Vagina (tissue), 2 donors: ENCODE measurements at places on chromosomes 1 and 21. TPM values are rescaled to one million over a fixed set of nuclear protein-coding genes. Genes with fewer than 3 reads are reported as not detected.

The SEC16B gene
- 1.7 TPM for total RNA-seq

The TNNT2 gene
- total RNA-seq: 9.8 TPM

DNA sequence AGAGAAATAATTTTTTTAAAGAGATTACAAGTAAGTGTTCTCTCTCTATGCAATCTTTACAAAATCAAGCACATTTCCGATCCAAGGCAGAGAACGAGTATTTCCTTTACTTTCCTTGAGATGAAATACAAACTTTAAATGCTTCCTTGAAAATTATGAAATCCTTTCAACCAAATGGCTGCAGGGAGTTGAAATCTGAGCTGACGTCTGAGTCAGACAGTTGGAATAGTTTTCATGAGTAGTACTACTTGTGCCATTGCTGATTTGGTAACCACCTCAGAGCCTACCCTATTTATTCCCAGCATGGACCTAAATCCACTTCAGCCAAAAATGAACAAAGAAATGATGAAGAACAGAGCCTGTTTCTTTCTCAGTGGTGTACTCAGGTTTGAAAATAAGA, 183.6 kb downstream of the GIPC2 start:
- H3K27ac ChIP-seq: no peak overlapping the region
- no peaks in the 10 kb centered on the region for H3K36me3 ChIP-seq
- no peak overlapping the region for H3K4me3 ChIP-seq
- DNase-seq: no peak

GRCh38 chr1:226082959-226083301, 20.4 kb downstream of the H3-3A start:
- H3K4me1 ChIP-seq: peaks cover 7% of the 10 kb centered on the region
- H3K4me3 ChIP-seq: peak overlapping the region; percentile 81
- no peak for DNase-seq
- no peaks in the 10 kb centered on the region for H3K27me3 ChIP-seq

The EDARADD gene
- total RNA-seq: 1.2 TPM

DNA sequence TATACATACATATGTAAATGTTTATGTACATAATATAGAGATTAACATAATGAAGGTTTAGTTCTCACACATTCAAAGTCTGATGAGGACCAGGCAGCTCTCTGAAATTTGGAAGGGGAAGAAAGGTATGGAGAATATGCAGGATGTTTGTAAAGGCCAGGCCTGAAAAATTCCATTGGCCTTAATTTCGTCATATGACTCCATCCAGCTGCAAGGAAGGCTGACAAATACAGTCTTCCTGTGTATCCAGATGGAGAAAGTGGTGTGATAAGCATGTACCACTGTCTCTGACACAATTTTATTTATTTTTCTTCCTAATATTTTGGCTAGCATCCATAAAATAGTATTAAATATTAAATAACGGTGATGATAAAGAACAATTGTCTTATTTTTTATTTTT, 6.3 kb upstream of the SGIP1 start:
- no peaks in the 10 kb centered on the region for H3K36me3 ChIP-seq
- H3K4me3 ChIP-seq: no peak overlapping the region
- no peak for DNase-seq
- no peaks in the 10 kb centered on the region for H3K27me3 ChIP-seq
- peaks cover 5% of the 10 kb centered on the region for H3K4me1 ChIP-seq

The SERPINC1 gene
- total RNA-seq: not detected

DNA sequence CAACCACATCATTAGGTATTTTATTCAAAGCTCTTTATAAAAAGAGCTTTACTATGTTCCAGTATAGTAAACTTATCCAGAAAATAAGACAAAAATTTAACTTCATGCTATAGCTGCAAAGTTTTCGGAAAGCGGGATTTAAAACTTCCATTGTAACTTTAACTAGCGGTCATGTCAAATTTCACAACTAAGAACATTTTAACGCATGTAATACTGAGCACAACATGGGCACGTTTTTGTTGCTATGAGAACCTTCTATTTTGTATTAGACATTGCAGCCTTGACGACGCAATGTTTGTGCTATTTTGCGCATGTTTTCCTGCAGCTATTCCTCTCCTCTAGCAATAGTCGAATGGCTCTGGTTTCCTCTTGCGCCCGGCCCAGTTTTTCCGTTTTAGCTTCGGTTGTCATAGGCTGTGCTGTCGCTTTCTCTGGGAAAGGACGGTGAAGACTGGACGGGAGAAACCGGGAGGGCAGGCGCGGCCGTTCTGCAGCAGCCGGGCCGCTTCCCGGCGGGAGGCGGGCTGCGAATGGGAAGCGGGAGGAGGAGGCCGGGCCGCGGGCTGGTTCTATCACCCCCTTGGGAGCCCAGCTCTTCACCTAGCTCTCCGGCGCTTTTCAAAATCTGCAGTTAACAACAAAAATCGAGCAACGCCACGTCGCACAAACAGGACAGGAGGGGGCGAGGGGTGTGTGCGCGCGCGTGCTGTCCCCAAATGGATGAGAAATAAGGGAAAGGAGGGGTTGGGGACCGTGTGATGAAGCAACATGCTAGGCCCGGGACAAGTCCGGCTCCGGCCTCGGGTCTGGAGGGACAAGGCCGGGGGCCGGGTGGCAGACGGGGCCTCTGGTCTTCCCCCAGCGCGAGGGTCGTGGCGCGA, 105.3 kb upstream of the HNRNPU start:
- H3K27me3 ChIP-seq: no peaks in the 10 kb centered on the region
- peak overlapping the region; percentile 83 for H3K4me3 ChIP-seq
- DNase-seq: no peak
- peaks cover 30% of the 10 kb centered on the region for H3K4me1 ChIP-seq

The KCTD3 gene
- 76.9 TPM for total RNA-seq

- no peaks in the 10 kb centered on the region for H3K4me1 ChIP-seq
- H3K27ac ChIP-seq: no peak overlapping the region
- no peak for DNase-seq
- H3K27me3 ChIP-seq: no peaks in the 10 kb centered on the region
- H3K36me3 ChIP-seq: no peaks in the 10 kb centered on the region
Observed at GRCh38 chr1:87318056-87318650, 10.5 kb upstream of the LMO4 start.
